ENCODE measurements at places on chromosomes 13 and 19.

GRCh38 chr13:73571376-73571775, 512.6 kb downstream of the KLF5 start:
- no peak for DNase-seq

- DNase-seq = no peak
These were observed 158.4 kb upstream of the FNDC3A start for GRCh38 chr13:48817166-48817802.

GRCh38 chr13:76917095-76917494, 30.9 kb upstream of the KCTD12 start:
- DNase-seq = no peak

GRCh38 chr13:101082441-101082840, 333.9 kb downstream of the NALCN start:
- DNase-seq = no peak

DNA sequence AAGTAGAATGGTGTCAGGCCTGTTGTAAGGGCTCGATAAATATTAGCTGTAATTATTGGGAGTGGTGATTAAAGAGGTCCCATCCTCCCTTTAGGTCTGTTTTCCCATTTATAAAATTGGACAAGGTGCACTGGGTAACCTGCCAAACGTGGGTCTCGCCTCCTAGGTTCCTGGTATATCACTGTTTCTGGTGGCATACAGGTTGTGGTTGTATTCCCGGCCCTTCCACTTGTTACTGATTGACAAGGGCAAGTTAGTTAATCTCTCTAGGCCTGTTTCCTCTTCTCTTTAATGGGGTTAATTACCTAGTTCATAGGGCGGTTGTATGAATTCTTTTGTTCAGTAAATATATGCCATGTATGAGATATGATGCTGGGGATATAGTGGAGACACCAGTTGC, 1.5 kb downstream of the PPP2R1A start:
- DNase-seq = no peak

GRCh38 chr19:51094696-51095279, 12.1 kb upstream of the KLK14 start:
- no peak for DNase-seq

GRCh38 chr13:34108410-34108809, 290.5 kb downstream of the RFC3 start:
- no peak for DNase-seq

DNA sequence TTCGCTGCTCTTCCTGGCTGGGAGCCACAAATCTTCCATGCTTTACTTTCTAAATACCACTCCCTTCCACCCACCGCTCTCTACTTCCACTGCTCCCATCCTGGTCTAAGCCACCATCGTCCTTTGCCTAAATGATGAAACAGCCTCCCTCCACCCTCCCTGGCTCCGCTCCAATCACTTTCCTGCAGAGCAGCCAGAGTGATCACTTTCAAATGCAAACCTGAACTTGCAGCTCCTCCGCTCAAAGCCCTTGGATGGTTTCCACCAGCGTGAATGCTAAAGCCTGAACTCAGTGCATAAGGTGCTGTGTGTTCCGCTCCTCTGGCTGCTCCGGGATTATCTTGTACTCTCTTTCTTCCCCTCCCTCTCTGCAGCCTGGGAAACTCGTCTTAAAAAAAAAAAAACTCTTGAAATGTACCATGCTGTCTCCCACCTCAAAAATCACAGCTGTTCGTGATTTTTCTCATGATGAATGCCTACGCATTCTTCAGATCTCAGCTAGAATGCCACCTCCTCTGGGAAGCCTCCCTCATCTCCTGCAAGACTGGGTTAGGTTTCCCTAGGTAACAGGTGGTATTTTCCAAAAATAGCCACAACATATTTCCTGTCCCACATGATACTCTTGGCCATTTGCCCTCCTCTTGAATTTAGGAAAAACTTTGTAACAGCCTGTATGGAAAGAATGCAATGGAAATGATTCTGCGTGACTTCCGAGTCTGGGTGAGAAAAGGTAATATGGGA, 3.7 kb upstream of the SIN3B start:
- DNase-seq = no peak

GRCh38 chr13:53191091-53191490, 162.5 kb downstream of the OLFM4 start:
- DNase-seq = no peak

DNA sequence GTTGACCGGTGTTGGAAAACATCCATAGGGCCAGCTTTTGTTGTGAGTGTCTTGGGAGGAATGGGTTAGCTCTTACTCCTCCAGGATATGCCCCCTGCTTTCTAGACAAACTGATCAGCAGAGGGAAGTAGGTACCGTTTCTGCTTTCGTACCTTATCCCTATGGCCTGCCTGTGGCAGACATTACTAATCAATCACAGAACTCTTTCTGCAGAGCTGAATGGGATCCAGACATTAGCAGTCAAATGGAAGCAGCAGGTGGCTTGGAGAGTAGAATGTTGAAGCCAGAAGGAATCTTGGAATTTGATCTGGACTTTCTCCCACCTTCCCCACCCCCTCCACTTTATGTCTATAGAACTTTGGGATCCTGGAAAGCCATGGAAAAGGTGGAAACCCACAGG, 17.1 kb downstream of the NWD1 start:
- DNase-seq = no peak

DNA sequence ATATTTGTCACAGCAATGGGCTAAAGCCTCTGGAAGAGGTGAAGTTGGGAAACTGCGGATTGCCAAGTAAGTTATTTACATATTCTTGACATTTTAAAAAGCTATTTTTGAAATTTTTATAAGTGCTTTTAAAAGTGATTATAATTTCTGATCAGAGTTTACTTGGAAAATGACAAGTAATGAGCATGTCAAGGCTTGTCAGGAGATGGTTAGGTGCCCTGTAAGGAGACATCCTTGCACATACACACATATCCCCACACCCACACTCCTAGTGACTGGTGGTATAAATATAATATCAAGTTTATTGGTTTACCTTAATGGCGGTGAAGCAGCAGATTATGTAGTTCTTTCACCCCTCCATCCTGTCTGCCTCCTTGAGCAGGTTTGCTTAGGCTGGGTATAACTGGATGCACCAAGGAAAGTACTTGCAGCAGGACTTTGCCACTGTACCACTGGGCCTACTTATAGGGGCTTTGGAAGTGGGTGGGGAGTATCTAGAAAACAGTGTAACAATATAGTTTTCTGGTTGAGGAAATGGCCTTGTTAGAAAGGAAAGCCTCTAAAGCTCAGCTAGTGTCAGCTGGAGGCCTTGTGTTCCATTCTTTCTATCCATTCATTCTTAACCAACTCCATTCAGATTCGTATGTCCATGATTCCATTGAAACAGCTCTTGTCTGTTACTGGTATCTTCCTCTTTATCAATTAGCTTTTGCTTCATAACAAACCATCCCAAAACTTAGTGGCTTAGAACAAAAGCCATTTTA, 16.6 kb downstream of the GTF2F2 start:
- DNase-seq = no peak

DNA sequence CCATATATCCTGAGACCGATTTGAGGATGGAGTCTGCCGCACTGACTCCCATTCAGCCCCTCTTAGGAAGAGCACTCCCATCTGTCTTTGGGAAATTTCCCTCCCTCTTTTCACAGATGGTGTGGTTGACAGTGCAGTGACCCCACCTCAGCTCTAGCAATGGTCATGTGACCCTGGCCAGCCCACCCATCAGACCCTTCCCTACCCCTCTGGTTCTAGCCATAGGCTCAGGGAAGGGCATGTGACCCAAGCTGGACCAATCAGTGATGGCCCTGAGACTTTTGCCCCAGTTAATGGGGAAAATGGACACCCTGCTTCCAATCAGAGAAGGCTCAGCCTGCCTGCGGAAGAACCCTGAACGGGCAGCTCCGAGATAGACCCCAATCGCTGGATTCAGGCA, 26.3 kb downstream of the IL12RB1 start:
- no peak for DNase-seq

DNA sequence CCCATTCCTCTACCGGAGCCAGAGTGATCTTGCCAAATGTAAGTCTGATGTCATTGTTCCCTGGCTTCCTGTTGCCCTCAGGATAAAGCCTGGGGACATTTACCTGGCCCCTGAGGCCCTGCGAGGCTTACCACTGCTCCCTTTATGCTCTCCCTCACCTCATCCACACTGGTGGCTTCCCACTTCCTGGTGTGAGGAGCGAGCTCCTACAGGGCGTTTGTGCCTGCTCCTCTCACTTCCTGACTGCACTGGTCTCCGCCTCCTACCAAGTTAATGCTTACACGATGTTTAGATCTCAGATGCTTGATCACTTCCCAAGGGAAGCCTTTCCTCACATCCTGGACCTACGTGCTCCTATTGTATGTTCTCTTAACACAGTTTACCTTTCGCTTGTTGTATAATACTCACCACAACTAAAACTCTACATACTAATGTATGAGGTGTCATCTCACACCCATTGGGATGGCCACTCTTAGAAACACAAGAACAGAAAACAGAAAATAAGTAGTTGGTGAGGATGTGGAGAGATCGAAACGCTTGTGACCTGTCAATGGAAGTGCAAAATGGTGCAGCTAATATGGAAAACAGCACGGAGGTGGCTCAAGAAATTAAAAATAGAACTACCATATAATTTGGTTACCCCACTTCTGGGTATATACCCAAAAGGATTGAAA, 177.6 kb downstream of the SHISA2 start:
- DNase-seq = no peak

- no peak for DNase-seq
These were observed 11.0 kb downstream of the OR1I1 start for GRCh38 chr19:15093001-15093400.

GRCh38 chr19:7533925-7534480, 1.5 kb upstream of the PNPLA6 start:
- DNase-seq = peak; percentile 81

DNA sequence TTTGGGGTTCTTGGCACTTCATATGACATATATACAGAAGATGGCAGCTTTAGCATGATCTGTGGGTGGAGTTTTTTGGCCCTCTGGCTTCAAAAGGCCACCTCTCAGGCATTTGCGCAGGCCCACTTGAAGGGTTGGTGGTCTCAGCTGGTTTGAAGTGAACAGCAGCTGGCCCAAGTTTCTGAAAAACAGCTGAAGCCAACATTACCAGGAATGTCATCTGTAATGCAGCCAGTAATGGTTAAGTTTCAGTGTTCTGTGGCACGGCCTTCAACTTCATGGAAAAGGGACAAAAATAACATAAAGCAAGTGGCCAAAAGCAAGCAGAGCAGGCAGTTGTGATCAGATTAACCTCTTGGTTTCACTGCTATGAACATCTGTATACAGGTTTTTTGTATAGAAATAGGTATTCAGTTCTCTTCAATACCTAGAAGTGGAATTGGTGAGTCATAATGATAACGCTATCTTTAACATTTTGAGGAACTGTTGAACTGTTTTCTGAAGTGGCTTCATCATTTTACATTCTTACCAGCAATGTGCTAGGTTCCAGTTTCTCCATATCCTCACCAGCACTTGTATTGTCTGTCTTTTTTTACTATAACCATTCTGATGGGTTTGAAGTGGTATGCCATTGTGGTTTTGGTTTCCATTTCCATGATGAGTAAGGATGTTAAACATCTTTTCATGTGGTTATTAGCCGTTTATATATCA, 245.4 kb downstream of the SHISA2 start:
- no peak for DNase-seq

DNA sequence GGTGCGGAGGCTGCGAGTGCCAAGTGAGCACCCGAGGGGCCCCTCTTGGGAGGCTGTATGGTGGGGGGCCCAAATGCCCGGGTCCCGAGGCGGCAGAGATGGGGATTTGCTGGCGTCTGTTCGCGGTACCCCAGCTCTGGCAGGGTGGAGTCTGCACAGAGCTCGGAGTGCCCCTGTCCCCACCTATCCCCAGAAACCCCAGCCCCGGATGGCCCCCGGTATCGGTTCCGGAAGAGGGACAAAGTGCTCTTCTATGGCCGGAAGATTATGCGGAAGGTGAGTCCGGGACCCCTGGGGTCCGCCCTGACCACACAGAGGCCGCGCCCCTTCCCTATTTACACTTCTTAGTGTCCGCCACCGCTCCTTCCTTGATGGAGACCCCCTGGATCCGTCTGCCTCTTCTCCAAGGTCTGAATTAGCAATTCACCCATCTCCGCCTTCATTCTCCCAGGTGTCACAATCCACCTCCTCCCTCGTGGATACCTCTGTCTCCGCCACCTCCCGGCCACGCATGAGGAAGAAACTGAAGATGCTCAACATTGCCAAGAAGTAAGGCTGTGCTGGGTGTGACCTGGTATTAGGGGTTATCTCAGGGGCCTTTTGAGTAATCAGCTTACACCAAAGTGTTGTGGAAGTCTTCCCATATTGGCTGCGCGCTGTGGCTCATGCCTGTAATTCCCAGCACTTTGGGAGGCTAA, 630 bp downstream of the PNPLA6 start:
- DNase-seq = no peak

DNA sequence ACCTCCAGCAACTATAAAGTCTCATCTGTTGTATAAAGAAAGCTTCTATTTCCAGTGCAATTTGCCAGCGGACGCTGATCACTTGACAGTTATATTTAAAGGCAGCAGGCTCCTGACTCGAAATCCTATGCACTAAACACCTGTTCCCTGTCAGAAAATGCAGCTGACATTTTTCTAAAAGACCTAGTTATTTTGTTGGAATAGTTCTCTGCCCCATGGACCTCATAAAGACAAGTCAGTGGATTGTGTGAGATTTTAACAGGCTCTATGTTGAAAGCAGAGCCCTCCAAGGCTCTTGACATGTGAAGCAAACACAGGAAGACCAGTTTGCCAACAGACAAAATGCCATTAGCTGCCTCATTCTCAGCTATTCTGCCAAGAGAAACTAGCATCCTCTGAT, 304.7 kb upstream of the KLF12 start:
- DNase-seq = no peak

- DNase-seq = no peak
These were observed 2.0 kb downstream of the MISP start for GRCh38 chr19:752652-753517.

DNA sequence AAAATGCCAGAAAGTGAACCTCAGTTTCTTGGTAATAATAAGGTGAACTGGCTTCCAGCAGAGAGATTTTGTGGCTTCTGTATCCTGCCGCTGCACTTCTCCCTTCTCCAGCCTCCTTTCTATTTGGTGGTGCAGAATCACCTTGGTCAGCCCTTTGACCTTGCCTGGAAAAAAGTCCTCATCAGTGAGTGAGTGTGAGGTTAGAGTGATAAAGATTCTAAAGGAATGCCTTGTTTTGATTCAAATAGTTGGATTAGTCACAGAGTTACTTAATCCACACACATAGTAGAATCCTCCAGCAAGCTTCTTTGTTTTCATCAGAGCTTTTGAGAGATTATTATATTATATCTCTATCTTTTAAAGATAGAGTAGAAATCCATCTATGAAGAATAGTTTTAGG, 140.9 kb downstream of the KCNRG start:
- DNase-seq = no peak
